K562 (cell line): ENCODE measurements at places on chromosomes 3 and 15.

- DNase-seq, result no peak
Observed at GRCh38 chr3:106088304-106088703, 219.5 kb upstream of the CBLB start.

DNA sequence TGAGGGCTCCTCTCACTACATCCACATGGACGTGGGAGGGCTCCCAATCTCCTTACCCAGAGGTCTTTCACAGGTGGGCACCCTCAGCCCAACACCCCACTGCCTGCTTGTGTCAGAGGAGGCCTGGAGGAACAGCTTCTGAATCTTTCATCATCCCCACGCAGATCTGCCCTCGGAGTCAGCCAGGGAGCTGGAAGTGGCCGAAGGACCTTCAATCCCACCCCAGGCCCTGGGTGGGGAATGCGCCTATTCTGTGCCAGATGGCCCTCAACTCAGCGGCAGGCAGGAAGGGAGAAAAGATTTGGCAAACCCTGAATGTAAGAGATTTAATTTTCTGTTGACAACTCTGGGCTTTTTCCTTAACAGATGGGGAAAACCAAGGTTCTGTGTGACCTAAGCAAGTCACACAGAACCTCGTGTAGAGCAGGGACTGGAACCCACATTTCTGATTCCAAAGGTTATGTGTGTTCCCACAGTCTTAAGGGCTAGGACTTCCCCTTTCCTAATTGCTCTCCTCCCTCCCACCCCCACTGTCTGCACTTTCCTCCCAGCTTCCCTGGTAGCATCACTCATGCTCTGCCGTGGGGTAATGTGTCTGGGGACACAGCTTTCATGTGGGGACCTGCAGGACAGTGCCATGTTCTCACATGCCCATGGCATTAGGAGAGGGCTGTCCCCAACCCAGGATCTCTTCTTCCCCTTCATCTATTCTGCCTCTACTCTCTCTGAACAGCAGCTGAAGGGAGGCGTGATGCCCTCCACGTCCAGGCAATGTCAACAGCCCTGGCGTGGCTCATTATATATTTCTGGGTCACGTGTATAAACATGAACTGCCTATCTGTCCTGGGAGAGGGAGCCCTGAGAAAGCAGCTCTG lies 98.1 kb downstream of the SEMA5B start:
- no peak for DNase-seq

DNA sequence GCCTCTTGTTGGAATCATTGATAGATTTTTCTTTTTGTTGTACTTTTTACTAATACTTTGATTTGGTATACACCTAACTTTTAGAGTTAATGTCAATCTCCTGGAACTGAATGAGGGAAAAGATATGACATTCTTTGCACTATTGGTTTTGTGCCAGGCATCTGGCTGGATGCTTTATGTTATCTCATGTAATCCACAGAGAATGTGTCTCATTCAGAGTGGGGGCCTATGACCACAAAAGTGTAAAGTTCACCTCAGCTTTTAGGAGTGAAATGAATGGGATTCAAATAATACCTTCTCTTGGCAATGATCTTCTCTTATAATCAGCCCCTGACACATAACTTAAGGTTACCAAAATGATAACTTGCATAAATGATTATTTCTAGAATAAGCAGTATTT lies 329.1 kb upstream of the ROPN1 start:
- DNase-seq, result no peak

DNA sequence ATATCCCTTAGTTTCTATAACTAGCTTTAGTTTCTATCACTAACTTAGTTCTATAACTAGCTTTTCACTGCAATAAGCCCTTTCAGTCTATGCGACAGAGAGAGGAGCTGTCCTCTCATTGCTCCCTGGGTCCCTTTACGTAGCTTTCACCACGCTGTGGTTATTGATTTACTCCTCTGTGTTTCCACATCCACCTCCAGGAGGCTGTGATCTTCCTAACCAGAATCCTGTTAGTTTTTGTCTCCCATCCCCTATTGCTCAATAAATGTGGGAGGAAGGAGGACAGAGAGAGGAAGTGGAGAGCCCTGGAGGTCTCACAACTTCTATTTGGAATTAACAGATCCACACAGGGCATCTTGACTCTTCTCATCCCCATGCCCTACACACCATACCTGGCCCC lies 1036.1 kb downstream of the MCTP2 start:
- no peak for DNase-seq

DNA sequence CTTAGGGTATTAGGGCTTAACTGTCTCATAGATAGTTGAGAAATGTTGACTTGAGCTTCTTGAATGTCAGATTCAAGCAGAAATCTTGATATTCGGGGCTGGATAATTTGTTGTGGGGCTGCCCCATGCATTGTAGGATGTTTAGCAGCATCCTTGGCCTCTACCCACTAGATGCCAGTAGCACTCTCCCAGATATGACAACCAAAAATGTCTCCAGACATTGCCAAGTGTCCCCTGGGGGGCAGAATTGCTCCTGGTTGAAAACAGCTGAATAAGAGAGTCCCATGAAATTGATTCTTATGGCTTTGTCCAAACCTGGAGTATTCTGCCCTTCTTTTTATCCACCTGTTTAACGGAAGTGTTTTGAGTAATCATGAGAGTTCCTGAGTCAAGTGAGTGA lies 15.9 kb upstream of the LCMT2 start:
- no peak for DNase-seq

GRCh38 chr3:150232992-150233451 lies 175.1 kb upstream of the TSC22D2 start:
- no peak for DNase-seq

GRCh38 chr3:184611607-184612281 lies 50.2 kb downstream of the EPHB3 start:
- no peak for DNase-seq

DNA sequence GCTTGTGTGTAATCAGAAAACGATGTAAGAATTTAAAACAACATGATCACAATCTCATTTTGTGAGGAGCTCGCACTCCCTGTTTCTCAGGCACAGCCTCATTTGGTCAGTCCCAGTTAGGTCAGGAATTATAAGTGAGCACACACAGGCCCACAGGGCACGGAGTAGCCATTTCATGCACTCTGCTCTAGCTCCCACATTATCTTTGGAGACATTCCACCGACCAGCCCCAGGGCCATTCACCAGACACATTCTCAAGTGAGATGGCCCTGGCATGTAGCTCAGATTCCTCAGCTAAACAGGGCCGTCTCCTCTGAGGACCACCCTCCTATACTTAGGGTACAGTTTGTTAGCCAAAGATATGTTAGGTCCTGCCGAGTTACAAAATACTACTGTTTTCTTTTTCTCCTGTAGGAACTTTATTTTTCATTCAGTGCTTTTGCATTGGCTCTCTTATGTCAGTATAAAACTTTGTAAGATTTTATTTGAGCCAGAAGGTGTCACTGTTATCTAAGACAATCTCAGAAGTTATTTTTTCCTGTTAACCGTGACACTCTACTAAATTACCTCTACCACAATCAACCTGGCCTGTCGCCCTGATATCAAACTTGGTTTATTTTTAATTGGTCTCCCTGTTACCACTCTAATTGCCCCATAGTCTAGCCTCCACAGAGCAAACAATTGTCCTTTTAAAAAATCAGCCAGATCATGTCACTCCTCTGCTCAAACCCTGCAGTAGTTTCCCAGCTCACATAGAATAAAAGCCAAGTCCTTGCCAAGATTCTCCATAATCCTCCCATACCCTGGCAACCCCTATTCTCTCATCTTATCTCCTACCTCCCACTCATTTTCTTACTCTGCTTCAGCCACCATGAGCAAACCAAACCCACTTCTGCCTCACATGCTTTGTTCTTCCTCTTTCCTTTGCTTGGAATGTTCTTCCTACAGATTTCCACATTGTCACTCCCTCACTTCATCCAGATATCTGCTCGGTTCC lies 105.7 kb downstream of the PPP2R3A start:
- DNase-seq, result no peak

DNA sequence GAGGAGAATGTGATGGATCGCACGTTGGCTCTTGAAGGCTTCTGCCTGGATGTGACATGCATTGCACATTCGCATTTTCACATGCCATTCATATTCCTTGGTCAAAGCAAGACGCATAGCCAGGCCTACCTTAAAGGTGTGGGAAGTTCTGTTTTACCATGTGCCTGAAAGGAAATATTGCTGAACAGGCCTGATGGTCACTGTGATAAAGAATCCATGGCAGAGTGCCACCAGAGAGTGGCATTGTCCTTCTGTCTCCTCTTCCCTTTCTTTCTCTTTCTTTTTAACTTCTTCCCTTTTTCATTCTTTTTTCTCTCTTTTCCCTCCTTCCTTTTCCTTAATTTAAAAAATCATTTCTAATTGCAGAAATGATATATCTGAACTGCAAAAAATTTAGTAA lies 15.9 kb upstream of the MITF start:
- DNase-seq, result no peak

DNA sequence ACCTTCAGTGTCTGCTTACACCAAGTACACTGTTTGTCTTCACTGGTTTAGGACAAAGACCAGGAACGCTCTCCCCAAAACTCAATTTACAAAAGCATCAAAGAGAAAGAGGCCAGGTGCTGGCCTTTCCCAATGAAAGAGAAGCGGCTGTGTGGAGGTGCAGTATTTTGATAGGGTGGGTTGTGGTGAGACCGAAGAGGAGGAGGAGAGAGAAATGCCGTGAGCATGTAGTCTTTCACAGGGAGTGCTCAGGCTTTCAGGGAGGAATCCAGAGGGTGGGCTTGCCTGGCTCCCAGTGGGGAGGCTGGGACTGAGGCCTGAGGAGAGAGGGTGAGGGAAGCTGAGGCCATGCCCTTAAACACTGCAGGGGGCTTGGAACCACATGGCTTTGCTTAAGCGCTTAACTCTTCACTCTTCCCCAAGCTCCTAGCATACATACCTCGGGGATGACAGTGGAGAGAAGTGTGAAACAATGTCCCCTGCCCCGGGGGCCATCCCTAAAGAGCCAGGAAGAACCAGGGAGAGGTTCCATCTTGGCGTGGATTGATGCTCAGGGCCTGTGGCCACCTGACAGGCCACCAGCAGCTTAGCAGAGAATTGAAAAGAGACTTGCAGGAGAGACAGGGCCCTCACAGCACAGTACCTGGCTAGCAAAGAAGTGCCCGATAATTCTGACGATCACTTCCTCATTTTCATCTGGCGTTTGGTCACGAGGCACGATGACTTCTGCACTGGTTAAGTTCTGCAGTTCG lies 60.5 kb downstream of the SENP2 start:
- DNase-seq, result no peak

DNA sequence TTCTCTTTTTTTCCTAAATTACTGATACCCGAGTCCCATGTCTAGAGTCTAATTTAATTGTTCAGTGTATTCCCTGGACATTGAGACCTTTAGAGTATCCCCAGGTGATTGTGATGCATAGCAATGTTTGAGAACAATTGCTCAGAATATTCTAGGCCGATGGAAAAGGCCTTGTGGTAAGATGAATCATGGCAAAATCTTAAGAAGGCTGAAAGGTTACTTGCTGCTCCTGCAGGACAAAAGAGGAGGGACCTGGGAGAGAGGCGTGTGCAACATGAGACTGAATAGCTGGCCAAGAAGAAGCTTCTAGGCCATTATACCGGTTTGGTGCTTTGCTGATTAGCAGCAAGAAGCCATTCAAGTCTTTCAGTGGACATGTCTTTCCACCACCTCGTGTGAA lies 256.6 kb downstream of the ROBO2 start:
- DNase-seq, result peak; percentile 6

DNA sequence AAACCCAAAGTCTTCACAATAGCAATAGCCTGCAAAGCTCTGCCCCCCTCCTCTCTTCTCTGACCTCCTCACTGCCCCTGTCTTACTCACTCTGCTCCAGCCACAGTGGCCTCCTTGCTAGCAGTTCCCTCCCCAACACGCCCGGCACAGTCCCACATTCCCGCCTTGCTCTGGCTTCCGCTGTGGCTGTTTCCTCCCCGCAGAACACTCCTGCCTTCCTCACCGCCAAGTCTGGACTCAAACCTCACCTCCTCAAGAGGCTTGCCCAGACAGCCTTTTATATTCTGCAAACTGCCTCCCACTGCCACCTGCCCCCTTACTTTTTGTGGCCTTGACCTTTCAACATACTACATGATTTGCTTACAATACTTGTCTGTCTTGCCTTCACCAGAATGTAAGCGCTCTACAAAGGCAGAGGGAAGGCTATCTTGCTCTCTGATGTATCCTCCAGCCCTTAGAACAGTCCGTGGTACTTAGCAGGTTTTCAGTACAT lies 406 bp upstream of the MPI start:
- peak; percentile 69 for DNase-seq

DNA sequence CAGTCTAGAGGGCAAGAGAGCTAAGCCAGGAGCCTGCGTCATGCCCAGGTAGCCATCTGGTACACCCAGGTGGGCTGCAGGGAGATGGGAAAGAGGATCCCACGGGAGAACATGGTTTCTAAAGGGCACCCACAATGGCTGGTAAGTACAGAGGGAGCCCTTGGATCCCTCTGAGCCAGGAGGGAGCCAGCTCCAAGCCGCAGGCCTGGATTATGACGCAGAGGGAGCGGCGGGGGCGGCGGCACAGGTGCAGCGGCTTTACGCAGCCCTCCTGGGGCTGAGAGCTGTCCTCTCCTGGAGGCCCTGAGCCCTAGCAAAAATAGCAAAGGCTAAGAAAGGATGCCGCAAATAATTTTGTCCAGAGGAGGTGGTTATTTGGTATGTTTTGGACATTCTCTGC lies 2.8 kb downstream of the CAV3 start:
- no peak for DNase-seq

GRCh38 chr3:140758791-140759444 lies 81.1 kb downstream of the TRIM42 start:
- no peak for DNase-seq

GRCh38 chr15:55630858-55631257 lies 42.7 kb upstream of the PYGO1 start:
- no peak for DNase-seq

DNA sequence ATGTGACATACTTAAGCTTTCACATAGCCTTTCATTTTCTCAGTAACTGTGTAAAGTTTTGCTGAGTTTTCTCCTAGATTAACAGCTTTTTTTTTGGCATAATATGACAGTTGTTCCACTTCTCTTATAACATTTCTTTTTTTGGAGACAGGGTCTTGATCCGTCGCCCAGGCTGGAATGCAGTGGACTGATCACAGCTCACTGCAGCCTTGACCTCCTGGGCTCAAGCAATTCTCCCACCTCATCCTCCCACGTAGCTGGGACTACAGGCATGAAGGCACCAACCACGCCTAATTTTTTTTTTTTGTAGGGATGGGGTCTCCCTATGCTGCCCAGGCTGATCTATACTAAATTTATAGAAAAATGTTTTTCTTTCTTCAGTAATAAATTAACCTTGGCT lies 30.1 kb downstream of the DLG1 start:
- DNase-seq, result no peak

GRCh38 chr3:52530918-52531826 lies 2.5 kb downstream of the NT5DC2 start:
- no peak for DNase-seq

GRCh38 chr3:126320517-126321293 lies 36.5 kb downstream of the KLF15 start:
- no peak for DNase-seq
